CD4-positive, CD25-positive, alpha-beta regulatory T cell (primary cell): ENCODE measurements at places on chromosomes 4 and X. TPM values are rescaled to one million over a fixed set of nuclear protein-coding genes. Genes with fewer than 3 reads are reported as not detected.
A peak's percentile ranks its signal among the peaks of the same experiment; 100 is the strongest.

DNA sequence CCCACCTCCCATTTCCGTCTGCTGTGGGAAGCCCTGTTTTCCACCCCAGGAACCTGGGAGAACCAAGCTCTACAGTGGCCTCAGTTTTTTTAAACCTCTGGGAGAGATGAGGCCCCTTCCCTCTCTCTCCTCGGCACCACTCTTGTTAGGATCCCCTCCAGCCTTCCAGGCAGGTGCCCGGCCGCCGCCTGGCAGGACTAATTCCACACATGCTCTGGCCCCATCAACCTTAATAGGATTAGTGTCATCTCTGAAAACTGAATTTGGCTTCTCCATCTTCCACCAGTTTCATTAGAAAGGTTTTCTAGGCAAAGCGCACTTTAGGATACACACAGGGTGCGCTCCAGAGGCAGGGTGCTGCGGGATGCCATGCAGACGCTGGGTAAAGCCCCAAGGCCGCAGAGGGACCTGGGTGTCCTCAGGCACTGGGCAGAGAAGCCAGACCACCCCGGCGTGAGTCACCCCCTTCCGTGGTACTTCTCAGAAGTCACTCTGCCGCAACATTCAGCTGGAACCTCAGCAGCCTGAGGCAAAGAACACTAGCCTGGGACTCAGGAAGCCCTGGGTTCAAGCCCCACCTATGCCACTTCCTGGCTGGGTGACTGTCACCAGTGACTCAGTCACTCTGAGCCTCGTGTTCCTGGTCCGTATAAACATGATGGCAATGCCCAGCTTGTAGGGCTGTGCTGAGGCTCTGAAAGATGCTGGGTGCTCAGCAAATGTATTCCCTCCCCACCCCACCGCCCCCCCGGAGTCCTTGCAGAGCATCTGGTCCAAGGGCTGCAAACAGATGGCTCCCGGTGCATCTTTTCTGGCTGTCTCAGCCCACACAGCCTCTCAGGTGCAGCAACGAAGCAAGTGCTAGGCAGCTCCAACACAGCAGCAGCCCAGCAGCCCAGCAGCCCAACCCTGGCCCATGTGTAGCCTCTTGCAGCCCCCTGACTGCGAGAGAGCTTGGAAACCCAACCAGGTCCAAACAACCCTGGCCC, 29.1 kb downstream of the PPP2R2C start:
- H3K27me3 ChIP-seq, result no peaks in the 10 kb centered on the region
- H3K4me3 ChIP-seq, result no peak overlapping the region
- no peak overlapping the region for H3K27ac ChIP-seq
- no peaks in the 10 kb centered on the region for H3K4me1 ChIP-seq
- DNase-seq, result no peak

DNA sequence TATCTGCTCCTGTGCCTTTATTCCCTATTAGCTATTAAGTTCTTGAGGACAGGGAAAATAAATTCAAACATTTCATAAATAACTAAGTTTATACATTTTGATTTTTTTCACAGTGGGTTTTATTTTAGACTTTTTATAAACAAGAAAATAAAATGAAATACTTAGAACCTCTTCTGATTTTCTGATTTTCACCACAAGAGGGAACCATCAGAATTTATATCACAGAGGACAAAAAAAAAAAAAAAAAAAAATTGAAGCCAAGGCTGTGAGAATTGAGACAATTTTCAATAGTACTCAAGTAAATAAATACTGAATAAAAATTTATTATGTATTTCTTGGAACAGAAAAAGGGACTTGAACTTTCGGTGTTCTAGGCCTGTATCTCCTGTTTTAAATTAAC, 288.1 kb downstream of the SH3BGRL start:
- H3K36me3 ChIP-seq, result no peaks in the 10 kb centered on the region
- no peak overlapping the region for H3K4me3 ChIP-seq
- no peaks in the 10 kb centered on the region for H3K27me3 ChIP-seq

- DNase-seq, result no peak
- no peaks in the 10 kb centered on the region for H3K36me3 ChIP-seq
- no peak overlapping the region for H3K27ac ChIP-seq
Measured at GRCh38 chr4:78370631-78371372, 180.8 kb upstream of the ANXA3 start.

GRCh38 chr4:74039315-74039763, 850 bp upstream of the CXCL3 start:
- H3K27me3 ChIP-seq, result peaks cover 23% of the 10 kb centered on the region
- H3K36me3 ChIP-seq, result no peaks in the 10 kb centered on the region
- peak overlapping the region; percentile 46 for H3K4me3 ChIP-seq

- H3K4me1 ChIP-seq, result no peaks in the 10 kb centered on the region
- no peak overlapping the region for H3K4me3 ChIP-seq
- no peaks in the 10 kb centered on the region for H3K36me3 ChIP-seq
- no peaks in the 10 kb centered on the region for H3K27me3 ChIP-seq
Measured at GRCh38 chr4:126956184-126956897, 676.4 kb upstream of the INTU start.

DNA sequence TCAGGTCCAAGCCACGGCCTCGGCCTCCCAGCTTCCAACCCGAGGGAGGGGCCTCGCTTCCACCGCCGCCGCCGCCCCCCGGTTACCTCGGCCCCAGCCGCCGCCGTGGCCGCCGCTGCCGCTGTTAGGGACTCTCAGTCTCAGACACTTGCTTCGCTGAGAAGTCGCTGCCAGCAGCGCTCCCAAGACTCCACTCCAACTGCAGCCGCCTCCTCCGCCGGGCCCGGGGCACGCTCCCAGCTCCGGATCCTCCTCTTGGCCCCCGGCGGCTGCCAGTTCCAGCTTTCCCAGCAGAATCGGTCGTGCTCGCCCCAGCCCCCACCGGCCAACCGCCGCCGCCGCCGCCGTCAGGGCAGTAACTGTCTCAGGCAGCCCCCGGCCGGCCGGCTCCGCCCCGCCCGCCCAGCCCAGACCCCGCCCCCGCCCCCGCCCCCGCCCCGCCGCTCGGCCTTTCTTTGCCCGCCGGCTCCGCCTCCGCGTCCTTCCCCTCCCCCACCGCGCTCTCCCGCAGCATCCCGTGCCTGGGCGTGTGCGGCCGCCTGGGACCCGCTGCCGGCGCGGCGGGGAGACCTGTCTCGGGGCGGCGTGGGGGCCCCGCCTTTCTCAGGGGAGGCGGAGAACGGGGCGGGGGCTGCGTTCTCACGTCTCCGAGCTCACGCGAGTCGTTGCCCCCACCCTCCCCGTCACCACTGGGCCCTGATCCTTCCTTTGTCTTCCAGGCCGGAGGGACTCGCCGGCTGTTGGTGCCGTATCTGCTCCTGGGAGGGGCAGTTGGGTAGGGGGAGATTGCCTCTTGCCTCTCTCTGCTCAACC, at the start of gene ANKRD50:
TSS of gene ANKRD50 (minus strand) at position 361 of the 813 bp plus-strand sequence. CDS start 2,221 bp downstream, outside the sequence.
- no peak within 1 kb of the TSS for H3K27ac ChIP-seq
- peaks cover 12% of the 10 kb centered on the region for H3K27me3 ChIP-seq
- DNase-seq, result peak; percentile 82
- peaks cover 9% of the 10 kb centered on the region for H3K4me1 ChIP-seq
- H3K4me3 ChIP-seq, result peak within 1 kb of the TSS; percentile 4

DNA sequence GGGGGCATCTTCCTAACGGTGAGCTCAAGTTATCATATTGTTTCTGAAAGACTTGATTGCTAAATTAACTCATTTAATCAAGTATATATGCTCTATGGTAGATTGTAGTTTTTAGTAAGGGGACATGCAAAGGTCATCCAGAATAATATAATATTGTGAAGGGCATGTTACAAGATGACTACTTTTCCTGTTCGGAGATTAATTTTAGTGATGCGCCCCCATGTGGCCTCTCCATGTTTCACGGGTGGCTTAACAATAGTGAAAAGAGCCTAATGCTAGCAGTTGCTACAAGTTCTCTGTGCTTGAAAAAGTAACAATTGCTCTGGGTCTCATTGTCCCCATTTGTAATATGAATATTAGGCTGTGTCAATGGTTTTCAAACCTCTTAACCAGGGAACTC, 12.2 kb downstream of the SMPX start:
- no peaks in the 10 kb centered on the region for H3K27me3 ChIP-seq
- H3K4me1 ChIP-seq, result no peaks in the 10 kb centered on the region
- H3K36me3 ChIP-seq, result no peaks in the 10 kb centered on the region
- no peak overlapping the region for H3K4me3 ChIP-seq
- H3K27ac ChIP-seq, result no peak overlapping the region

DNA sequence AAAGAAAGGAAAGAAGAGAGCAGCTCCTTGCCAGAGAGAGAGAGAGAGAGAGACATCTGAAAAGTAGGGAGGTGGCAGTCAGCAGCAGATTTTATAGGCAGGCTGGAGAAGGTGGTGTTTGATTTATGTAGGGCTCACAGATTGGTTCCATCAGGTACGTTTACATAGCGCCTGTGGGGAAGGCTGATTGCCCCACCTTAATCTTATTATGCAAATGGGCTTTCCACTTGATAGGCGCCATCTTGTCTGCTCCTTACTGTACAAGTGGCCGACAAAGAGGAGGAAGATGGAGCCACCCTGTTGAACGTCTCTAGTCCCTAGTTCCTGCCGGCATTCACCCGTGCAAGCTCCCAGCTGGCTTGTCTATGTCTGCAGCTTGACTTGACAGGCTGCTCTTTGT, 49.1 kb upstream of the DHRSX start:
- no peak overlapping the region for H3K4me3 ChIP-seq
- H3K4me1 ChIP-seq, result no peaks in the 10 kb centered on the region
- DNase-seq, result no peak
- no peak overlapping the region for H3K27ac ChIP-seq
- no peaks in the 10 kb centered on the region for H3K36me3 ChIP-seq

GRCh38 chr4:56731857-56732256, 50.8 kb upstream of the HOPX start:
- no peaks in the 10 kb centered on the region for H3K4me1 ChIP-seq
- H3K36me3 ChIP-seq, result no peaks in the 10 kb centered on the region
- H3K4me3 ChIP-seq, result no peak overlapping the region

GRCh38 chrX:130167040-130167439, 1.4 kb upstream of the AIFM1 start:
- no peak for DNase-seq
- peak overlapping the region; percentile 86 for H3K27ac ChIP-seq
- peak overlapping the region; percentile 95 for H3K4me3 ChIP-seq
- H3K36me3 ChIP-seq, result no peaks in the 10 kb centered on the region
- H3K27me3 ChIP-seq, result no peaks in the 10 kb centered on the region
- peaks cover 27% of the 10 kb centered on the region for H3K4me1 ChIP-seq

DCUN1D4 gene
- total RNA-seq, result 28.1 TPM

GPR50 gene
- not detected for total RNA-seq

BRS3 gene
- total RNA-seq, result not detected

CCNA2 gene
- total RNA-seq, result 1.3 TPM

RIBC1 gene
- total RNA-seq, result 1.8 TPM
